ENCODE measurements at places on chromosomes 5 and 9.

DNA sequence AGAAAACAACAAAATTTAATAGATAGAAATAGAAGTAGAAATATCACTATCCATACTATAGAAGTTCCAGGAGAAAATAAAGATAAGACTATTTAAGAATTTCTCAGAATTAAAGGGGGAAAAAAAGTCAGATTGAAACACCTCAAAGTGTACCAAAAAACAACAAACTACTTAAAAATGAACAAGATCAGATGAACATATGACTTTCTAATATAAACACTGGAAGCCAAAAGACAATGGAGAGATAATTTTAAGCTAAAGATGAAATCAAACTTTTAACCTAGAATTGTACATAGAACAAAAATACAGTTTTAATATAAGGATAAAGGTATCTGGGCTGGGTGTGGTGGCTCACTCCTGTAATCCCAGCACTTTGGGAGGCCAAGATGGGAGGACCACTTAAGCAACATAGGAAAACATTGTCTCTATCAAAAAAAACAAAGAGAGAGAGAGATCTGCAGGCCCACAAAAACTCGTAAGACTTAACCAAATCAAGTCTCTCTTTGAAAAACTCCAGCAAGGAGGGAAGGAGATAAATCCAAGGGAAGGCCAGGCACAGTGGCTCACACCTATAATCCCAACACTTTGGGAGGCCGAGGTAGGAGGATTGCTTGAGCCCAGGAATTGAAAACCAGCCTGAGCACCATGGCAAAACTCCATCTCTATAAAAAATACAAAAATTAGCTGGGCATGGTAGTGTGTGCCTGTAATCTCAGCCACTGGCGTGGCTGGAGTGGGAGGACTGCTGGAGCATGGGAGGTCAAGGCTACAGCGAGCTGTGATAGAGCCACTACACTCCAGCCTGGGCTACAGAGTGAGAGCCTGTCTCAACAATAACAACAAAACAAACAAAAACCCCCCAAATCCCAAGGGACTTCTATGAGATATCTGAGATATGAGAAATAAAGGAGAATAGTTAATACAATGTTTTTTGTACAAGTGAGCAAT is 32.4 kb downstream of the ABHD17B start:
- no peak for DNase-seq

DNA sequence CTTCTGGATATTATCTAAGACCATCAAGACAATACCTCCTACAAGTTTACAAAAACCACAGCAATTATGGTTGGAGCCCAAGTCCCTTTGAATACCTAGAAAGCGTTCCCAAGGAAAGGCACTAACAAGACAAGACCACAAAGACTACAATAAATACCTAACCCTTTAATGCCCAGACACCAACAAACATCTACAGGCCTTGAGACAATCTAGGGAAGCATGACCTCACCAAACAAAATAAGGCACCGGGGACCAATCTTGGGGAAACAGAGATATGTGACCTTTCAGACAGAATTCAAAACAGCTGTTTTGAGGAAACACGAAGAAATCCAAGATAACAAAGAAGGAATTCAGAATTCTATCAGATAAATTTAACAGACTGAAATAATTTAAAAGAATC is 37.8 kb downstream of the OXCT1 start:
- DNase-seq: no peak

GRCh38 chr5:157758706-157759105 is 15.2 kb downstream of the LSM11 start:
- DNase-seq: no peak

DNA sequence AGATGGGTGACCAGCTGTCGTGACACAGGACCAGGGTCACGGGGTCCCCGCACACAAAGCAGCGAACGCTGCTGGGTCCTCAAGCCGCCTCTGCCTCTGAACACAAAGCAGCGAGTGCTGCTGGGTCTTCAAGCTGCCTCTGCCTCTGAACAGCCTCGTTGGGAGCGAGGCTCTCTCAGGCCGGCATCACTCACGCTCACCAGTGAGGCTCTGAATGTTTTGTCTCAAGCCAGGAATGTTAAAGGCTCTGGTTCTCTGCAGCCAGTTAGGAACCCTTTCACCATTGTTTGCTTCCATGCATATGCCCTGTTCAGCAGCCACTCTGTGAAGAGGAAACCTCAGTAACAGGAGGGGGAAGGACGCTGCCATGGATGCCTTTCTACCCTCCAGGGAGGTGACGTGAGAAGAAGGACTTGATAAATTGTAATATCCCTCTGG is 82.7 kb upstream of the TAF11L2 start:
- peak; percentile 38 for DNase-seq

GRCh38 chr9:105114964-105115728 is 129.3 kb upstream of the SLC44A1 start:
- no peak for DNase-seq

GRCh38 chr9:99980598-99980997 is 74.1 kb downstream of the STX17 start:
- no peak for DNase-seq

DNA sequence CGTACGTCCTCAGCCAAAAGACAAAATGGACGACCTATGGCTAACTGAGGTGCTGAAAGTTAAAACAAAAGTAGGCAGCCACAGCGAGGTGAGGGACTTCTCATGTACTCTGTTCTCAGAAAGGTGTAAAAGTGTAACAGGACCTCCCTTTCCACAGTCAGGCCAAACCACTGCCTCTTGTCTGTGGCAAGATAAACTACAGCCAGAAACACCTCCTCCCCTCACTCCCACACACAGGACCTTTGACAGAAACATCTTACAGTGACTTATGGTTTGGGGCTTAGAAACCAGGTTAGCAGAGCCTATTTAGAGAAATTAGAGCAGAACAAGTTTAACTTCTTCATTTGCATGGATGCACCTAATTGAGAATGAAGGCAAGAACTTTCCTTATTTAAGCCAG is 499.1 kb upstream of the GRIN3A start:
- no peak for DNase-seq

GRCh38 chr5:24598956-24599355 is 45.8 kb downstream of the CDH10 start:
- no peak for DNase-seq
